ENCODE measurements at places on chromosomes 12 and 14.

GRCh38 chr12:128004383-128004938 is 262.5 kb upstream of the TMEM132C start:
- DNase-seq = no peak

- DNase-seq = no peak
These were observed 91.9 kb downstream of the DICER1 start for GRCh38 chr14:95065411-95065810.

GRCh38 chr12:95593266-95593871 is 42.1 kb upstream of the USP44 start:
- no peak for DNase-seq

- DNase-seq = no peak
These were observed 1.4 kb downstream of the CEP128 start for GRCh38 chr14:80940146-80940545.

DNA sequence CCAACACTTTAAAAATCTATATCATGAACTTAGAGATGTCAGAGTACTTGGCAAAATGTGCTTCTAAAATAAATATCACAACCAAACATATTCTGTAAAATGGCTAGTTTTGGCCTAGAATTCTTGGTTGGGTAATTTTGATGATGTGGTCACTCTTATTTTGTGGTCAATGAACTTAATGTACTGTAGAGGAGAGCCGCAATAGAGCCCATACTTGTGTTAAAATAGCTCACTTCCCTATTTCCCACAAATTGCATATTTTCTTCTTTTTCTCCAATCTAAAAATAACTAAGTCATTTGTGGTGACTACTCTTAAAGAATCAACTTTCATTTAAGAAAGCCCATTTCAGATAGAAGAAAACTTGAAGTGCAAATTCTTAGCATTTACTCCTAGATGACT is 619.4 kb downstream of the CCER1 start:
- no peak for DNase-seq

GRCh38 chr14:61113561-61114225 is 132.6 kb downstream of the SLC38A6 start:
- no peak for DNase-seq

GRCh38 chr12:90407841-90408240 is 547.1 kb downstream of the CCER1 start:
- no peak for DNase-seq

GRCh38 chr12:110699591-110700445 is 10.9 kb upstream of the HVCN1 start:
- DNase-seq = no peak

- DNase-seq = no peak
These were observed 164.0 kb upstream of the SYT1 start for GRCh38 chr12:78700565-78700964.

DNA sequence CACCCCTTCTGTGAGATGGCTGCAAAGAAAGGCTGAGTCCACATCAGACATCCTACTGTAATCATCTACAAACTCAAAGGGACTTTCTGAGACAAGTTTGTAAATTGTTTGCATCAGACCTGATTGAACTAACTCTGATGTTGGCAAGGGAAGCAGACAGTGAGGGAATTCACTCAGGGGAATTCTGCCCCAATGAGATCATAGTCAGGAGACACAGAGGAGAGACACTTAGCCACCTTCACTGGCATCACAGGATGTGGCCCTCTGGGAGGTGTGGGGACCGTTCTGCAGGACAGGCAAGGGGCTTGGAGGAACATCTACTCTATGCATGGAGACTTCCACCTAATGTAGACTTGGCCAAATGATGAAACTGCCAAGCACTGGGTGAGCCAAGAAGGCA is 70.7 kb upstream of the DDX11 start:
- DNase-seq = no peak

- no peak for DNase-seq
These were observed 48.7 kb downstream of the SETD3 start for GRCh38 chr14:99431986-99432385.

- no peak for DNase-seq
These were observed 17.5 kb downstream of the DYRK4 start for GRCh38 chr12:4579305-4580102.

GRCh38 chr14:97633131-97633738 is 836.1 kb downstream of the VRK1 start:
- no peak for DNase-seq

GRCh38 chr12:30979371-30980259 is 53.1 kb downstream of the TSPAN11 start:
- DNase-seq = no peak

DNA sequence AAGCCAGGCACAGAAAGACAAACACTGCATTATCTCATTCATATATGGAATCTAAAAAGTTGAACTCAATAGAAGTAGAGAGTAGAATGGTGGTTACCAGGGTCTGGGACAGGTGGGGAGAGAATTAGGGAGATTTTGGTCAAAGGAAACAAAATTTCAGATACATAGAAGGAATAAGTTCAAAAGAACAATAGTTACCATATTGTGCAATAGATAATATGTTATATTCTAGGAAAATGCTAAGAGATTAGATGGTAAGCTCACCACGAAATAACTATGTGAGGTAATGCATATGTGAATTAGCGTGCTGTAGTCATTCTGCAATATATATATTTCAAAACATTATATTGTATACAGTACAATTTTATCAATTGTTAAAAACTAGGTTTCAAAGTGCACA is 442.5 kb downstream of the KCNH5 start:
- no peak for DNase-seq

- DNase-seq = peak; percentile 83
These were observed at the start of gene ZC3H14 for GRCh38 chr14:88562831-88563686. Gene ZC3H14, plus strand, starts transcription at chr14:88563037. Its CDS starts 97 bp downstream, at chr14:88563134.

DNA sequence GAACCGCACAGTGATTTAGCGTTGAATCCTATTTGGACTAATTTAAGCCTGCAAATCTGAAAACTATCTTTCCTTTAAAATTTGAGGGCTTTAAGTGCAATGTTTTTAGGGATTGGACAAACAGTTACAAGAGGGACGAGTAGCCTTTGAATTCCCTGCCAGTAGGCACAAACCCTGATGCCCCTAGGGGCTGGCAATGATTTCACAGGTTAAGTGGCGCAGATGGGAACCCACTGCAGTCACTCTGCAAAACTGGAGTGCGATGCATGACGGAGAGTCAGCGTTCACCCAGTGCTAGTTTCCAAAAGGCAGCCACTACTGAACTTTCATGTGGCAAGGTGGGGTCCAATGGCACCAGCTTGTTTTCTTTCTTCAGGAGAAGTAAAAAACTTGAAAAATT is 99.4 kb upstream of the FRMD6 start:
- no peak for DNase-seq

DNA sequence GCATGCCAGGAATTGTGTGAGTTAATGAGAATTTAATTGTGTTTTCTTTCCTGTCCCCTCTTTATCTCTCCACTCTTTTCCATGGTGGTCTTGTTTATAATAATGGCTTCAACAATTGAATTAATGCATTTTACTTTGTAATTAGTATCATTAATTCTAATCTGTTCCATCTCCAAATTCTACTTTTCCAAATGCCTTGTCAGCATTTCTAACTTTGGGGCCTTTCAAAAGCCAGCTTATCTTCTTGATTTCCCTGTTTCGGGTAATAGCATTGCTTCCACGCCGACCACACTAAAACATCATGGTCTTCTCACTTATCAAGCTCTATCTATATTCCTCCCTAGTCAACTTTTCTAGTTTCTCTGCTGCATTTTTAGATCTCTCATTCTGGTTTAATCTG is 54.2 kb upstream of the RMST start:
- no peak for DNase-seq

- DNase-seq = no peak
These were observed 323.8 kb downstream of the RGS6 start for GRCh38 chr14:72256055-72256454.

- no peak for DNase-seq
These were observed 114.3 kb downstream of the NPAS3 start for GRCh38 chr14:33052943-33053342.

- DNase-seq = no peak
These were observed 185.9 kb downstream of the TTC7B start for GRCh38 chr14:90630171-90630806.

DNA sequence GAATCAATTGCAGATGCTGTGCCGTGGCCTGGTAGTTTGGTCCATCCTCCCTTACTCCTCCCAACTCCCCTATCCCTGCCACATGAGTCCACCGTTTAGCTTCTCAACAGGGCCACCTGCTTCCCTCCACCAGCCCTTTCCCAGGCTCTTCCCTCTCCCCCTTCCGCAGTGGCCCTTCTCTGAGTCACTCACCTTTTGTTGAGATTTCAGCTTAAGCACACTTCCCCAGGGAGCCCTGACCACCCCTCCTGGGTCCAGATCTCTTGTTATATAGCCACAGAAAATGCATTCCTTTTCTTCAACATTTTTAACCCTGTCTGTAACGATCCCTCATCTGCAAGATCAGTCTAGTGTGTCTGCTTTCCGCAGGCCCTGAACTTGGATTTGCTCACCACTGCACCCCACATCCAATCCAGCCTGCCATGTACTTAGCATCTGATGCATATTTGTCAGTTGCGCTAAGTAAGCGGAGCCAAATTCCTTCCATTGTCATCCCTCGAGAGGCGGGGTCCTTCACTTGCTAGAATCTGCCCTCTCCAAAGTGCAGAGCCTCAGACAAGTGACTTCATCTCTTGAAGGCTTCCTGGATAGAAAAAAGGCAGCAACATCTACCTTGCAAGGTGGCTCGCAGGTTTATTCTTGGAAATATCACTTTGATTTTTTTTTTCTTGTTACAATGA is 41.1 kb downstream of the TMEM63C start:
- no peak for DNase-seq
